Endothelial cell (in vitro differentiated cells): ENCODE measurements at places on chromosomes 2 and 18.

- no peak for DNase-seq
Observed at GRCh38 chr2:71560638-71561011, 107.3 kb downstream of the DYSF start.

DNA sequence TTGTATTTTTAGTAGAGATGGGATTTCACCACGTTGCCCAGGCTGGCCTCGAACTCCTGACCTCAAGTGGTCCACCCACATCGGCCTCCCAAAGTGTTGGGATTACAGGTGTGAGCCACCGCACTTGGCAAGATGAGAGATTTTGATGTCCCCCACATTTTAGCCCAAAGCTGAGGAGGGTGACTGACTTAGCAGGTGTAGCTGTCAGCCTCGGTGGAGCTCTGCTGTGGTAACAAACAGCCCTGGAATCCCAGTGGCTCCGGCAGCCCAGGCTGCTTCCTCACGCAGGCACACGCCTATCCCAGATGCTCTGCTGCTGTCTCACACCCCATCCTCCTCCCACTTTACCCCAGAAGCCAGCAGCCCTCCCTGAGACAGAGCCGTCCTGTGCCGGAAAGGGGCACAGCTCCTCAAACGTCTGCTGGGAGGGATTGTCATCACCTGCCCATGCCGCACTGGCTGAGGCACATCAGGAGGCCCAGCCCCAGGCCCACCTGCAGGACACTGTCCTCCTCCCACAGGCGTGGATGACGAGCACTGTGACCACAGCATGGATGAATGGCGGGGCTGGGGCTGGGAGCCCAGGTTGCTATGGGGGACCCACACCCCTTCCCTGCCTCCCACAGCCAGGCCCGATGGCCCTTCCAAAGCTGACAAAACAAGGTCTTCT, 10.6 kb upstream of the BOK start:
- DNase-seq, result no peak

- no peak for DNase-seq
Observed at GRCh38 chr2:43307046-43307445, 80.6 kb upstream of the ZFP36L2 start.

DNA sequence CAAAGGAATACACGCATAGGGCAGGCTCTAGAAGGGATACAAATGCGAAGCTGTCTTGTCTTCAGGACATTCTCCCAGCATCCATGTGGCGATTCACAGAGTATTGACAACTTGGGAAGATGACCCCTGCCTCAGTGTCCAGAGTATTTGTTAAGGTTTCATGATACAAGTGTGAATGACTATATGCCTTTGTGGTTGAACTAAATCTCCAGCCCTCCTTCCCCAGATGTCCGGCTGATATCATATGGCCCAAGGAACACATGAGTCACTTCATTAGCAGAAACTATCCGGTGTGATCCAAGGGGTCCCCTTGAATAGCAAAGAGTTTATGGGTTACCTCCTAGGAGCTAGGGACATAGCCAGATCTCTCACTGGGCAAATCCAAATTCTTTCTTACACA, 151.0 kb downstream of the INSIG2 start:
- DNase-seq, result no peak

GRCh38 chr2:65511306-65511705, 78.9 kb upstream of the SPRED2 start:
- DNase-seq, result no peak

DNA sequence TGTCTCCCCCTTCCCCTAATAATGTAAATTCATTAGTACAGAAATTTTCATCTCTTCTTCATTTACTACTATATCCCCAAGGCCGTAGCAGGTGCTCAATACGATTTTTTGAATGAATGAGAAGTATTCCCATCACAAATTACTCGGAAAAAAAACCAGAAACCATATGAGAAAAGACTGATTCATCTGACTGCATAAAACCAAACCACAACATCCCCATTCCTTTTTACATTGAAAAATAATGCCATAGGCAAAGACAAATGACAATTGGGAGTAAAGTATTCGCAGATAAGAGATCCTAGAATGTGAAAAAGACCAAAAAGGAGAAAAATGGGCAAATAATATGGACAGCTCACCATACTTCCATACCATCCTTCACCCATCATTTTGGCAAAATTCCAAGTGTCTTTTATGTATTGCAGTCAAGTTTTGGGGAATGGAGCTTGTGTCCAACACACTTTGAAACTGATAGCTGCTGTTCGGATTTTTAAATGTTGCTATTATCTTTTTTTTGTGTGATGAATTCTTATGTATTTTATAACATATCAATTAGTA, 1.5 kb downstream of the ZC3H8 start:
- DNase-seq, result no peak

DNA sequence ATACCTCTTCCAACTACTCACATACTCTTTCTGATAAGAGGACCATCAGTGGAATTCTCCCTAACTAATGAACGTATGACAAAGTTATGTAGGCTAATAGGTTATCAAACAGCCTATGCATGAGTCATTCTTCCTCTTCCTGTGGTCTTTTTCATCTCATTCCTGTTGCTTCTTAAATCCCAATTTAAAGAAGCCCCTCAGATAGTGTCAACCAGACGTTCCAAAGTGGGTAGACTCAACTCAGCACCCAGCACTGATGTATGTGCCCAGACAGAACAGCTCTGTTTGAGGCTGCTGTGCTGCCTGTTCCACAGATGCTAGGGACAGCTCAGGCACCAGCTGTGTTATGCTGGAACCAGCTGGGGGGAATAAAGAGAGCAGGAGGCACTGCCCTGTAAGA, 52.6 kb downstream of the CXCR4 start:
- DNase-seq, result no peak

DNA sequence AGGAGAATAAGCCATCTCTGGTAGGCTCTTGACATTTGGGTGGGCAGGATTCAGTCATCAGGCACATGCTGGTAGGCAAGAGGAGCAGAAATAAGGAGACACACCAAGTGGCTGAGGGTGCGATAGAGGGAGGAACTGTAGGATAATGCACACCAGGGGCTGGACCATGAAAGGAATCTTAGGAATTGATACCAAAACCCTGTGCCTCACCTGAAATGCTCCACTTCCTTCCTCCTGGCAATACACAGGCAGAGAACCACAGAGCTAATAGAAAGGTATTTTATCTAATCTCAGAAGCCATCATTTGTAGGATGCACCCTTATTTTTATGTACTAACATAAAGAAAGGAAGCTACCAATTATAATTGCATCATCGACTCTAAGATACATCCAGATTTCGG, 4.4 kb upstream of the CYP1B1 start:
- DNase-seq, result no peak

- no peak for DNase-seq
Observed at GRCh38 chr18:7908681-7909299, 341.7 kb downstream of the PTPRM start.

DNA sequence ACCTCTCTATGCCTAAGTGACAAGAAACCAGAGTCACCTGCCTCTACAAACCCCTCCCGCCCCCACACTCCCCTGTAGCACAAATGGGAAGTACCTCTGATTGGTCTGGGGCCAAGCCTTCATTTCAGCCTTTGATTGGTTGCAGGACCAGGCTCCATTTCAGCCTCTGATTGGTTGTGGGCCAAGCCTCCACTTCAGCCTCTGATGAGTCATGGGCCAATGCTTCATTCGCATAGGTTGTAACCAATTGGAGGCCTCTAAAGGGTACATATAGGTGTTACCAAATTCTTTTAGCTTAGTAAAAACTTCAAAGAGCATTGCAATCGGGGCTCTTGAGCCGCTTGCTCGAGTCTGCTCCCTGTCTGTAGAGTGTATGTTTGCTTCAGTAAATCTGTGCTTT, 25.0 kb downstream of the CCDC102B start:
- DNase-seq, result no peak
